Cortex of kidney (tissue), 1 donor: ENCODE measurements at places on chromosomes 5 and 9.

- DNase-seq = no peak
Observed at GRCh38 chr5:102307232-102307631, 11.1 kb upstream of the SLCO4C1 start.

GRCh38 chr5:133682451-133682850, 70.1 kb upstream of the FSTL4 start:
- no peak for DNase-seq

- DNase-seq = no peak
Observed at GRCh38 chr9:93105620-93106019, 9.6 kb downstream of the CARD19 start.

DNA sequence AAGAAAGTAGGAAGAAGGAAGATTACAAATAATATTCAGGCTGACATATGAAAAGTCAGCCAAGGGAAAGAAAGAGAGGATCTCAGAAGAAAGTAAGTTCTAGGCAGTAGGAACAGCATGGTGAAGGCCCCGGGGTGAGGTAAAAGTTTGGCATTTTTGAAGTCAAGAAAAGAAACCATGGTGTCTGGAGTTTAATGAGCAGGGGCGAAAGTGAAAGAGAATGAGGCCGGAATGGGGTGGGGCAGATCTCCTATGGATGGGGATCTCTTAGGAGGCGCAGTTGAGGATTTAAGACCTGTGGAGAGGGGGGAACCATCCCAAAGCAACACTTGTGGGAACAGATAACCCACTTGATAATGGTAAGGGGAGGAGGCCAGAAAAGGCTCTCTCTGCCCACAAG, 42.3 kb upstream of the SMAD5 start:
- no peak for DNase-seq

DNA sequence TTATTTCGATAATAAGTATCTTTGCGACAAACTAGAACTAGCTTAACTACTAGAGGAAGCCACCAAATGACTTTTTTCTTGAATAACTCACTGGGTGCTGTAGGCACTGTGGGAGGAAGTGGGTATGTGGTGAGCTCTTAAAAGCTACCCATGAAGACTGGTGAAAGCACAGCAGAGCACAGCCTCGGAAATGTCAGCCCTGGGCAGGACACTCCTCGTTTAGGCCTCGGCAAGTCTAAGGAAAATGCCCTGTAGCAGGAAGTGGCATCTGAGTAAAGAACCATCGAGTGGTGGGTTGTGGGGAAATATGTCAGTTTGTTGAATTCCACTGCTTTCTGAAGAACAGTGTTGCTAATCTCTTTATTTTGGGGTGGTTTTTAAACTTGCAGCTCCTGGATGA, 44.0 kb upstream of the NCS1 start:
- DNase-seq = no peak

DNA sequence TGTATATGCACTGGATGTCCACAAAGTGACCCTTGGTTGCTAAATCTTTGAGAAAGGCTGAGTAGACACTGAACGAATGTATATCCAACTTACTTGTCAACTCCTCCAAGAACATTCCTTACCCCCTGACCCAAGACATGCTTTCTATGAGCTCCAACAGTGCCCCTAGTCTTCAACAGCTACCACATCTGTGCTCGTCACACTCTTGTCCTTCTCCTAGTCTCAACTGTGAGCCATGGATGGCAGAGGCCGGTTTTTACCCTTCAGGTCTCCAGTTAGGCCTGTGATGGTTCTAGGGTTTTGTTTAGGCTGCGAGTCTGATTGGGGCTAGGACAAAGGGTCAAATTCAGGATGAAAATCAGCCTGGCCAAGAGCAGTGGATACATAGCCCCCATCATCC, 19.0 kb upstream of the GPX3 start:
- no peak for DNase-seq

- no peak for DNase-seq
Observed at GRCh38 chr5:107215611-107216010, 455.1 kb downstream of the EFNA5 start.

- DNase-seq = no peak
Observed at GRCh38 chr5:73472116-73472515, 23.5 kb upstream of the FOXD1 start.

- no peak for DNase-seq
Observed at GRCh38 chr9:111897601-111898137, 1.1 kb downstream of the UGCG start.

- no peak for DNase-seq
Observed at GRCh38 chr5:6448622-6449464, at the start of gene UBE2QL1. TSS of gene UBE2QL1 (plus strand) at chr5:6448859. CDS start at chr5:6448894, 35 bp downstream.

DNA sequence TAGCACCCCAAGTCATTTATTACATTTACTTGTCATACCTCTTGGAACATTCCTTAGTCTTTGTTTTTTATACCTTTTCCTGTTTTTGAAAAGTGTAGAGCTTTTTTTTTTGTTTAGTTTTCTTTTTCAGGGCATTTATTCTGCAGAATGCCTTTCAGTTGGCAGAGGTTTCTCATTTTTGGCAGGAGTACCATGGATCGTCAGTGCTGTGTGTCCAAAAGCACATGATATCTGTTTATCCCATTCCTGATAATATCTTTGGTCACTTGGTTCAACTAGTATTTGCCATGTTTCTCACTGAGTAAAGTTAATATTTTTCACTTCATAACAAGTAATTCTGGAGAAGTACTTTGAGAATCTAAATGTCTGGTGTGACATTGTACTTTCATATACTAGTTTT, 10.7 kb downstream of the OGN start:
- DNase-seq = no peak

DNA sequence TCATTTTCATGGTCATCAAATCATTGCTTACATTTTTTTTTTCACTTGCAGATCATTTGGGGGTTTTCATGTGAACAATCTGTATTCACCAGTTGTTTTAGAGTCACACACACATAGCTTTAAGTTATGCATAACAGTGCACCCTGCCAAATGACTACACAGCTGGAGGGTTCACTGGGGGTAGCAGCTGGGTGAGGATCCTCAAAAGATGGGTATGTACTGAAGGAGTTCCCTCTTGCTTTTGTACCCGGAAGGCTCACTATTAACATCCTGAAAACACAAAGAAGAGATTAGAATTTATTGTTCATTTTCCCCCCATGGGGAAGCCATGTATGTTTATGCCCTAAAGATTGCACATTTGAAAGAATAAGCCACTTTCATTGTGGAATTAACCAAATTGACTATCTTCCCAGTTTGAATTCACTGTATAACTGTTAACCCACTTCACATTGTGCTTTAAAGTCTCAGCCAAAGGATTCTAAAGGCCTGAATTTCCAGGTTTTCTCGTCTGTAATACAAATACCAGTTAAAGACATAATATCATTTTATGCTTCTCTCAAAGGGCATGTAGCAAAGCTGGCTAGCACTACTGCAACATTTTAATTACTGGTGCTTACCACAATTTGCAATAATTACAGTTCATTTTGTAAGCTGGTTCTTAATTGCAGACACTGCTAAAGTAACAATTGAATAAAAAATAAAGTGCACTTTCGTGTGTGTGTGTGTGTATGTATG, 466.4 kb upstream of the MEF2C start:
- no peak for DNase-seq
